ENCODE measurements at places on chromosomes 2 and 18.

DNA sequence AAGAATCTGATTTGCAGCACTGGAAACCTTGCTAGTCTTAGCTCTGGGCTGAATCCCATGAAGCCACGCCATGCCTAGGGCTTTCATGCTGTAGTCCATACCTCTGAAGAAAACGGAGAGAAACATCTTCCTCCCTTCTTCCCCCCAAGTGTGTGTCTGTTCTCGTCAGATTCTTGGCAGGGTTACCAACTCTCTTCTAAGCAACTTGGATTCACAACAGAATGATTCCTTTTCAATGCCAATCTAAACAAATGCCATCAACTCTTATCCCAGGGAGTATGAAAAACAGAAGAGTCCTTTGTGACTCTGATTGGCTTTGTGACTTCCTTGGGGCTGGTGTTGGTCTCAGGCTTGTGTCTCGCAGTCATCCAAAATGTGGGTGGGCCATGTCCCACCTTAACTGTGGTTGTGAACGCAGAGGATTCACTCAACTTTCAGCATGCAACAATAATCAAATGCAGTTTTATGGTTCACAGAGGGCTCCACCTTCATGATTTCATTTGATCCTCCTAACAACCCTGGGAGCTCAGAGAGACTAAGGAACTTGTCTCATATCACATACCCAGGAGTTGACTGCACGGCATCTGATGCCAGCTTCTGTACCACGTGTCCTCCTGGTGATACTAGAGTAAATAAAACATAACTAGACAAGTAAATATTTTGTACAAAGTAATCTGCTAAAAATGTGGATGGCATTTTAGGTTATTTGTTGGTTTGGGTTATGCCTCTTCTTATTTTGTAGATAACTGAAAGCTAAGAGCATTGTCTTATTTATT, 186.0 kb upstream of the TNP1 start:
- no peak for DNase-seq

- DNase-seq: no peak
These were observed 111.0 kb upstream of the GPC1 start for GRCh38 chr2:240324312-240325015.

DNA sequence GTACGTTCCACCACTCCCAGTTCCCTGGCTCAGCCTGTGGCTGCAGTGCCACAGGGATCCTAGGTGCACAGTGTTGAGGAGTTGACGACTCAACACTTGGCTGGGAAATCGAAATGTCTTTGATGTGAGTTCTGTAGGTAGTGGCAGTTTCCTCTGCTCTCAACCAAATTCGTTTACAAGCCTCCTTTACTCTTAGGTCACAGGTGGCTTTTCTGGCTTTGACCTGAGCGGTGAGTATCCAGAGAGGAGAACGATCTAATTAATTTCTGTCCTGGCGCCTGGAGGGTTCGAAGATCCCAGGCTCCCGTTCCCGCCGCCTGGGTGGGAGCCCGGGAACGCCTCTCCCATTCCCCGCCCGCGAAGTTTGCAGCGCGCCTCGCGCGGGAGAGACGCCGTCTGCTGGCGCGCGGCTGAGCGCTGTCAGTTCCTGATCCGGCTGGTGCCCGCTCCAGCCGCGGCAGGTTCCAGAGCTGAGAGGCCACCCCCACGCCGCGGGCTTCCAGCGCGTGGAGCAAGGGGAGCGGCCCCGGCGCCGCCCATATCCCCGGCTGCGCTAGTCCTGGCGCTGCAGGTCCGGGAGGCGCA, at the start of gene LAMA3:
LAMA3 (plus strand) TSS at position 423 of the 585 bp plus-strand sequence. CDS start 231 bp downstream, outside the sequence.
- DNase-seq: no peak

GRCh38 chr18:933082-933481, 28.4 kb downstream of the ADCYAP1 start:
- no peak for DNase-seq

- no peak for DNase-seq
These were observed 85.9 kb downstream of the FANCL start for GRCh38 chr2:58155160-58155778.

- DNase-seq: no peak
These were observed 13.3 kb downstream of the LGALSL start for GRCh38 chr2:64467096-64467843.

DNA sequence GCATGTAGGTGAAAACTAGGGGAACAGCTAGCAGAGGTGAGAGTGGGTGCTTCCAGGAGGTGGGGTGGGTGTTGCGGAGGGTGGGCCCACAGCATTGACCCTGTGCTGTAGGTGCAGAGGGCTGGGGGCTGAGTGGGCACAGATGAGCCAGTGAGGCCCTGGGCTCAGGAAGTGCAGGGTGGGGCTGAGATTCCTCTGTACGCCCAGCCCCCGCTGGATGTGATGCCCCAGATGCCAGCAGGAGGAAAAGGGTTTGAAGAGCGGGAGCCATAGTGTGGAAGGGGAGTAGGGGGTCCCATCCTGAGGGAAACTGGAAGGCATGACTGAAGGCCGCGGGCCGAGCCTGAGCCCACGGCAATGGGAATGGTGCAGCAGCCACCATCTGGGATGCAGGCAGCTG, 14.1 kb upstream of the OTOS start:
- no peak for DNase-seq

- no peak for DNase-seq
These were observed 49.4 kb downstream of the AOX1 start for GRCh38 chr2:200635251-200635650.

DNA sequence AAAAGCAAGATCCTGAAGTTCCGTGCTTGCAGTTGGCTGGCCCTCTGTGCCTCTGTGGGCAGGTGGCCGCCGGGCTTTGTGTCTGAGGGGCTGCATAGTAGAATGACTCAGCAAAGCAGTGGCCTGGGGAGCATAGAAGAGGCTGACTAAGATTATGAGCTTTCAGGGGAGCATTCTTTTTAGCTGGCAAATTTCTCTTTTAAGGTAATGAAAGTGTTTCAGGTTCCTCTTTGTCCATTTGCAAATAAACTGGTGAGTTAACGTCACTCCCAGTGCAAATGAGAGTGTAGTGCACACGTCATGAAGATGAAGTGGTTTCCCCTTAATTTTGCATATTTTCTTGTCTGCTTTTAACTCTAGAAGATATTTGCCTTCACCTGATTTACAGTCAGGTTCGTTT, 98.6 kb downstream of the BCL2L11 start:
- DNase-seq: no peak

DNA sequence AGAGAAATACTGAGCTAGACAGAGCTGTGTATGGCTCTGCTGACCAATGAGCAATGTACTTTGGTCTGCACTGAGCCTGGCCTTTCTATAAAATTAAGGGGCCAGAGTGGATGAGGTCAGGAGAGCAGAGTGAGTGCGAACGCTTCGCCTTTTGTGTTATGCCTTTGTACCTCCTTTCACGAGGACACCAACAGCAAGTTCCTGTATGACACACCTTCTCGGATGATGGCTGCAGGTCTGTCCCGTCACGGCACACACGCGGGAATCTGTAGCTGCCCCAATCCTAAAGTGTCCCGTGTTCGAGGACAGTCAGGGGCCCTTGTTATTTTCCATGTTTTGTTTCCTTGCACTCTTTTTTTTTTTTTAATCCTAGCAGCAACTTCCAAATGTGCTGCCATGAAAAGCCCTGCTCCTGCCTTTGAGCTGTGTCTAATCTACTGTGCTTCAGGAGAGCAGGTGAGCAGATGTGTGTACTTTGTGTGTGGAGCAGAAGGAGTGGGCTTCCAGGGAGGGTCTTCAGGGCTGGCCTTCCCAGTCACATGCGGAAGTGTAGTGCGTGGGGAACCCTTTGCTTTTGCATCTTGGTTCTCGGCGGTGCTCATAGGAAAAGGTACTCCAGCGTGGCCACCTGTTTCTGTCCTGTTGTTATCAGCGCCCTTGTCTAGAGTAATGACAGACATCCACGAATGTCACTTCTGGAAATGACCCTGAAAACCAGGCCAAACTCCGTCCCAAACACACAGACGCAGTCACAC, 213.2 kb downstream of the NDUFA10 start:
- DNase-seq: no peak

DNA sequence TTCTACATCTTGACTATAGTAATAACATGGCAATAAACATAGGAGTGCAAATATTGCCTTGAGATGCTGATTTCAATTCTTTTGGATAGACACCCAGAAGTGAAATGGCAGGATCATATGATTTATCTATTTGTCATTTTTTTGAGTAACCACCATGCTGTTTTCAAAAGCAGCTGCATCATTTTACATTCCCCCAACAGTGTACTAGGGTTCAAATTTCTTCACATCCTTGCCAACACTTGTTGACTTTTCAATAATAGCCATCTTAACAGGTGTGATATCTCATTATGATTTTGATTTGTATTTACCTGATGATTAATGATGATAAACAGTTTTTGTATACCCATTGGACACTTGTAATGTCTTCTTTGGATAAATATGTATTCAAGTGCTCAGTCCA, 90.8 kb downstream of the STRADB start:
- no peak for DNase-seq

- DNase-seq: peak; percentile 16
These were observed 38.3 kb downstream of the PAPOLG start for GRCh38 chr2:60794271-60794863.

DNA sequence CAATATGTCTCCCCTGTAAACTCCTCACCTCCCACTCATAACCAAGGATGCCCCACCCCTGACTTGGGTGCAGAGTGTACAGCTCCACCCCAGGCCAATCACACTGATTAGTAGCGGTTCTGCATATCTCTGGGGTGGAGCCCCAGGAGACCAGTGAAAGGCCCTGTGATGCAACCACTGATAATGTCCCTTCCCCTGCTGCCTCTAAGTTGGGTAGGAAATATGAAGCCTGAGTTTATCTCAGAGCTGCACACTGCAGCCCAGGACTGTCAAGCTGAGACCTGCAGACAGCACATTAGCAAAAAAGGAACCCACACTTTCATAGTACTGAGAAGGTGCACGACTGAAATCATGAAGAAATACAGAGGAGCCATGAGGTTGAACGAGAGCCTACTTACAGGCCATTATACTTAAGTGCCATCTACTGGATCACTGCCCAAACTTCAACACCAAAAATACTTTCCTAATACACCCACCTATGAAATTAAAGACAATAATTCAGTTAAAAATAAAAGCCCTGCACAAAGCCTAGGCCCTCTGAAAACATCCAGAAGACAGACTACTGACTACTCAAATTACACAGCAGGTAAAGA, 455.4 kb upstream of the LRRTM4 start:
- no peak for DNase-seq

- no peak for DNase-seq
These were observed 144.8 kb downstream of the SMAD7 start for GRCh38 chr18:48805826-48806535.

- DNase-seq: peak; percentile 65
These were observed 74.1 kb downstream of the TLK1 start for GRCh38 chr2:171086352-171087290.

- DNase-seq: no peak
These were observed 69.2 kb upstream of the WIPF1 start for GRCh38 chr2:174666845-174667244.

DNA sequence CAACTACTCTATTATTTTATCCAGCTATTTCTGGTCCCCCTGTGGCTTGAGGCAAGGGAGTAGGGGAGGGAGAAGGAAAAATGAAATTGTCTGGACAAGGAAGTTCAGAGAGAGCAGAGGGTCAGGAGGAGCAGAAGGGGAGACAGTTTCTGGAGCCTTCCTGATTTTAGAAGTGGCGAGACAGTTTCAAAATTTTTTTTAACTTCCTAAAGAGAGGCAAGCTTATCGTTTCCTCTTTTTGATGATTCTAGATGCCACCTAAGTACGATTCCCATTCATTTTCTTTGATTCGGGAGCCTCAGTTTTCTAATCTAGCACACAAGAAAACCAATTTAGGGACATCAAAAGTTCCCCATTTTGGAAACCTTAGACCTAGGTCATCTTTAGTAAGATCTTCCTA, 96.9 kb upstream of the B3GNT2 start:
- no peak for DNase-seq

DNA sequence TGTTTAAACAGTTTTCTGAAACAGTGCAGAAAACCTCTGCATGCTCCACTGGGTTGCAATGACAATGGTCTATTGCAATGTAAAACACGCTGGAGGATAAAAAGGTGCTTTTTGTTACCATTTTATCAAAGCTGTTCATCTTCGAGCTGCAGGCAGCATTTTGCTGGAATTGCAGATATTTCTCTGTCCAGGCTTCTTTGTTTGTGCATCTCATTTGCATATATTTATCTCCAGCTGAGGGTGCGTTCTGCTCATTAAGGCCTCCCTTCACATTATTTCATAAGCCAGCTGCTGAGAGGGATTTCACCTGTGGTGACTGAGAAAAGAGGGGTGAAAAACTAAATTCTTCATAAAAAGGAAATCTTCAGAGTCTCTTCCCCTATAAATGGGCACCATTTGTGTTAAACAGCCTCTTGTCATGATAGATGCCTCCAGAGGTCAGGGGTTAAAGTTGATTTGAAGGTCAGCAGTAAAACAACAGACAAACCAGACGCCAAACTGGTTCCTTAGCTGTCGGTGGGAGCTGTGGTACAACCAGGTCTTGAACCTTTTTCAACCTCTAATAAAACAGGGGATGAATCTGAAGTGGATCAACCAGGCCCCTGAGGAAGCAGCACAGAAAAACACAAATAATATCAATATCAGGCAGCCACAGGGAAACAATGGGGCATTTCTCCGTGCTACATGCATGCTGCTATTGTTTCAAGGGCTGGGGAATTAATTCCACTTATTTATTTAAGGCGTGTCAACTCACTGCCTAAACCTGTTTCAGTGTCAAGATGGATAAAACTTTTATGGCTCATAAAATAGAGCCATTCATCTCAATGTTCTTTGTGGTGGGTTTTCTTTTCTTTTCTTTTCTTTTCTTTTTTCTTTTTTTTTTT, 265.1 kb downstream of the MEIS1 start:
- no peak for DNase-seq

DNA sequence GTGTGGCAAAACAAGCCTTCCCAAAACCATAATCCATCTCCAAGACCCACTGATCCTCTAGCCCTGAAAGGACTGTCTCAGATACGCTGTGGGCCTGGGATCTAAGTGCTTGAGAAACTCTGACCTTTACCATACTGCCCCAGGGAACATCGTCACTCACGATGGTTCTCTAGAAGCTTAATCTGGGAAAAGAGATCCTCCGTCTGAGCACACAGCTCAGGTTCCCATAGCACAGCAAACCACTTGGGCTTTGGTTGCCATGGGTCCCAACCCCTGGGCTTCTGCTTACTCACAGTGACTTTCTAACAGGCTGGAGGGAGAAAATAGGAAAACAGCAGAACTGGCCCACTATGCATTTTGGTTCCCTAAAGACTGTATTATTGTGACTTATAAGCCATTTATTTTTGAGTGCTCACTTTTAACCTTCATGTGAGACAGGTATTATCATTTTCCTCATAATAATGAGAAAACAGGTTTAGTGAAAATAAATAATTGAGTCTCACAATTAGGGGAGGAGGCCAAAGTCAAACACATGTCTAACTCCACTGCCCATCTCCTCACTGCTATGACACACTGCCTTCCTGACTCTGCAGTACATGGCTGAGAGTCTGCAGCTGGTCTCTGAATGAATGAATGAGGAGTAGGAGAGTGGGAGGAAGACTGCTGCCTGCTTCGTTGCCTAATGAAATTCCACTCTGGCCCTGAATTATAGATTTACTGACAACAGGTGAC, 46.7 kb downstream of the REEP1 start:
- no peak for DNase-seq

- no peak for DNase-seq
These were observed 31.9 kb upstream of the CEP68 start for GRCh38 chr2:65024149-65024829.

- DNase-seq: no peak
These were observed 101.6 kb upstream of the TEX51 start for GRCh38 chr2:126796931-126797621.

- no peak for DNase-seq
These were observed 91.8 kb downstream of the TGIF1 start for GRCh38 chr18:3541549-3542386.
